Adrenal gland (tissue), 19 donors: ENCODE measurements at places on chromosomes 5 and 9. TPM values are rescaled to one million over a fixed set of nuclear protein-coding genes. Genes with fewer than 3 reads are reported as not detected.

Gene GPR150
- 0.26 TPM for total RNA-seq

Gene CNTRL
- 9.1 TPM for total RNA-seq

DNA sequence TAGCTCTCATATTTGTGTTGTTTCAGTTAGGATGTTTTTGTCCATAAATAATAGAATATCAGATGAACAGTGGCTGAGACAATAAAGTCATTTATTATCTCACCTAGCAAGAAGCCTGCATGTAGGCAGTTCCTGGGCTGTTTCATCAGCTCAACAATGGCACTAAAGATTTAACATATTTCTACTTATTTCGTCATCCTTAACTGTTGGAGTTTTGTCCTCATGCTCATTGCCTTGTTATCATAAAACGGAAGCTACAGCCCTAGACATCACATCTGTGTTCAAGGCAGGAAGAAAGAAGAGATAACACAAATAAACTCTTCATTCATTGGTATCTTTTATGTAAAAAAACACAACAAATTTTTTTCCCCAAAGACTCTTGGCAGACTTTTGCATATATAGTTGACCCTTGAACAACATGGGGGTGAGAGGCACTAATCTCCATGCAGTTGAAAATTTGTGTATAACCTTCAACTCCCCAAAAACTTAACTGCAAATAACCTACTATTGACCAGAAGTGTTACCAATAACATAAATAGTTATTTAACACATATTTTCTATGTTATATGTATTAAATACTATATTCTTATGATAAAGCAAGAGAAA lies 277.2 kb upstream of the ADRA1B start:
- no peaks in the 10 kb centered on the region for H3K36me3 ChIP-seq
- H3K27ac ChIP-seq, result no peak overlapping the region
- H3K4me3 ChIP-seq, result no peak overlapping the region
- no peaks in the 10 kb centered on the region for H3K27me3 ChIP-seq

DNA sequence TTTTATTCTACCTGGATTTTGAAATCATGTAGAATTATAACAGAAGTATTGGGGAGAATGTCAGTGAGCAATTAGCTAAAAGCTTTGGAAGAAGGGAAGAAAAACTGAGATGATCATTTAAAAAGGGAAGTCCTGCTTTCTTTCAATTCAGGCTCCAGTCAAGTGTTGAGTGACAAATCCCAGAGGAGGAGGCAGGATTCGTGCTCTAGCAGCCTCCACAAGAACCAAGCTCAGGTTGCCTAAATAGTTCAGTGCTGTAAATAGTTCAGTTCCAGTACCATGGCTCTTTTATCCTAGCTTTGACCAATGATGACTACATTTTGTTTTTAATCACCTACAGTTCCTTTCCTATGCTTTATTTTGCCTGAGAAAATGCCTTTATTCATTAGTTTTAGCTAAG lies 204.9 kb upstream of the NREP start:
- H3K36me3 ChIP-seq, result no peaks in the 10 kb centered on the region
- no peaks in the 10 kb centered on the region for H3K4me1 ChIP-seq
- H3K4me3 ChIP-seq, result no peak overlapping the region
- DNase-seq, result no peak

DNA sequence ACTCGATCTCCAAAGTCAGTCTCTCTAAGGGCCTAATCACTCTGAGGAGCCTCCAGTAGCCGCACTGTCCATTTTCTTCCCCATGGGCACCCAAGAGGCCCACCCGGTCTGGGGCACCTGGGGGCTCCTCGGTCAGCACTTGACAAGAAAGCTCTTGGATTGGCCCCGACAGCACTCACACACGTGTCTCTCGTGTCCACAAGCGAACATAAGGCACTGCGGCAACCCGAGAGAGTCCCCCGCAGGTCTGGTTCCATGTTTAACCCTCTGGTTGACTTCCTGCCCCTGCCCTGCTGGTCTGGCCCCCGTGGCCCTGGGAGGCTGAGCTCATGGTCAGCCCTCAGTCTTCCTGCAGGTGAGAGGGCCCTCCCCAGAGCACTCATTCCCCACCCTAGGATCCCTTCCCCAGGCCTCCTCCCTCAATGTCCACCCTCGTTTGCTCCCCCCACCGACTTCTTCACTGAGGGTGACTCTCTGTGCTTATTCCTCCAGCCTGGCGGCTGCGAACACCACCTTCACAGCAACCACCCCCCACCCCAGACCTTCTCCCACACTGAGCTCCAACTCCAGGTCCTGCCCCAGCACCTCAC lies 16.3 kb upstream of the LRRC14B start:
- no peaks in the 10 kb centered on the region for H3K4me1 ChIP-seq
- DNase-seq, result no peak
- no peak overlapping the region for H3K27ac ChIP-seq
- H3K36me3 ChIP-seq, result no peaks in the 10 kb centered on the region
- H3K4me3 ChIP-seq, result no peak overlapping the region
- H3K27me3 ChIP-seq, result no peaks in the 10 kb centered on the region

GRCh38 chr5:44292736-44293135 lies 96.5 kb downstream of the FGF10 start:
- no peaks in the 10 kb centered on the region for H3K27me3 ChIP-seq
- H3K27ac ChIP-seq, result no peak overlapping the region
- no peak for DNase-seq
- H3K4me1 ChIP-seq, result no peaks in the 10 kb centered on the region
- H3K36me3 ChIP-seq, result no peaks in the 10 kb centered on the region
- H3K4me3 ChIP-seq, result no peak overlapping the region
